Activated T-cell treated with anti-CD3 and anti-CD28 coated beads for 48 hours (primary cell): ENCODE measurements at places on chromosomes 12 and 14.
A peak's percentile ranks its signal among the peaks of the same experiment; 100 is the strongest.

GRCh38 chr14:69325646-69326265, 65.8 kb downstream of the GALNT16 start:
- DNase-seq = no peak

DNA sequence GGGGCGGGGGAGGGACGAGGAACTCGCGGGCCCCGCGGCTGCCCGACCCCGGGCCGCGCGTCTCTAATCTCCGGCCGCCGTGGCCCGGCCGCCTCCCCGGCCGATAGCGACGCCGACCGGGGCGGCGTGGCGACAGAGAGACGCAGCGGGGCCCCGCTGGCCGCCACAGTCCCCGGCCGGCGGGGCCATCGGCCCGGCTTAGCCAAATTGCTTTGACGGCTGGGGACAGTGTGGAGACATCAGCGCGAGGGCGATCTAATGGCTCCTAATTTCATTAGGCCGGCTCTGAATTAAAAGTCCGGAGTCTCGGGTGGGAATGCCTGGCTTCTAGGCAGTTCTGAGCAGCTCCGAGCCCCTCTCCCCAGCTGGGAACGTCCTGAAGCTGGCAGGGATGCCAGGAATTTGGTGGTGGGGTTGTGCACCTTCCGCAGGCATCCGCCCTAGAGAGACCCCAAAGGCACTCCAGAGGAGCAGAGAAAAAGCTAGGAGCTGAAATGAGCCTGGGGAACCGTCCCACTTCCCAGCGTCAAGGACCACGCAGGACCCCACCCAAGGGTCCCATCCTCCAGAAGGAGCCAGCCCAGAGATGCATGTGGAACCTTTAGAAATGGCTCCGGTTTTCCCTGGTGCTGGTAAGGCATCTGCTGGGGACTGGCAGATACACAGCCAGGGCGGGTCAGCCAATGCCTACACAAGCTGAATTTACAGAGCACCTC, 9.6 kb downstream of the TBX5 start:
- DNase-seq = no peak

DNA sequence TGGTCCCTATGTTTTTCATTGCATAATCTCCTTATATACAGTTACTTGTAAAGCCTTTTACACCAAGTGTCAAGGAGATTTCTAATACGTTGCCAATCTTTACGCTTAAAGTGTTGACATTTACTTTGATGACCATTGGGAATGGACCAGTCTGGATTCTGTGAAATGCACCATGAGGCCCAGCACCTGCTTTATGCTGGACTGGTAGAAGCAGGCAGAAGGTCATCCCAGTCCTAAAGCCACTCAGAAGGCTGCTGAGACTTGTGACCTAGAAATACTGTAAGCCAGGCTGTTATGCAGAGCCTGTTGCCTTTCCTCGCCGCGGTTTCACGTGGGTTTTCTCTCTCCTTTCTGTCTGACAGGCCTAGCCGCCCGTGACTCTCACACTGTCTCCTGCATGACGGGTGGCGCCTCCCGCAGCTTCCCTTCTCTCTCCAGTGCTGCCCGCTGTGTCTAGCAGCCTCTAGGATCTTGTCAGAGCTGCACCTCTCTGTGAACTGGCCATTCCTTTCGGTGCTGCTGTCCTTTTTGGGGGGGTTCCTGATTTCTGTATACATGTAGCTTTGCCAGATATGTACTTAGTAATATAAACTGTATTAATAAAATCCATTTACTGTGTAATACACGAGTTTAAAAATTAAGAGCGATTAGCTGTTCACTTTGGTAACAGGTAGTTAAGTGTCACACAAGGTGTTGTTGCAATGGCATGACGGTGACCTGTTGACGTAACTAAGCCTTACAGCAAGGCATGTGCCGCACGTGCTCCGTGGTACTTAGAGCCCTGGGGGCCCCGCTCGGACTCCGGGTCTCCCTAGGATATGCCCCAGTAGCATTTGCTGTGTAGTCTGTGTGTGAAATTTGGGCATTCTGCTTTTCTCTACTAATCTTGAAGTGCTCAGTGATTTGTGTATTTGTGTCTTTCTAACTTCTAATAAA, 29.7 kb downstream of the XRCC3 start:
- no peak for DNase-seq

DNA sequence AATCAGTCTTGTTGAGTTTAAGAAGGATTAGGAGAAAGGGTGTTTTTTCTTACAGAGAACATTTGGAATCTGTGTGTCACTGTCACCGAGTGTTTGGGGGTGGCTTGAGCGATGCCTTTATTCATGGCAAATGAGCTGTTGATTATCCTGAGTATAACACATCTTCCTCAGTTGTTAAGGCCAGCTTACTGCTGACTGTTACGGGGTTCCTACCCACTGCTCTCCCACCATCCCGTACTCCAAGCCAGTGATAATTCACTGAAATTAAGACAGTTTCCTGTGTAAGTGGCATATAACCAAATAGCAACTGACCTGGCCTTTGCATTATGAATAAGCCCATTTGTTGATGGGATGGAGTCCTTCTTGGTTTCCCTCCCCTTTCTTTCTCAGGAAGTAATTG, 9.5 kb downstream of the ESRRB start:
- no peak for DNase-seq

GRCh38 chr14:31788340-31788739, 227.1 kb downstream of the NUBPL start:
- DNase-seq = no peak

- no peak for DNase-seq
Observed at GRCh38 chr12:124784871-124785572, 78.6 kb downstream of the SCARB1 start.

DNA sequence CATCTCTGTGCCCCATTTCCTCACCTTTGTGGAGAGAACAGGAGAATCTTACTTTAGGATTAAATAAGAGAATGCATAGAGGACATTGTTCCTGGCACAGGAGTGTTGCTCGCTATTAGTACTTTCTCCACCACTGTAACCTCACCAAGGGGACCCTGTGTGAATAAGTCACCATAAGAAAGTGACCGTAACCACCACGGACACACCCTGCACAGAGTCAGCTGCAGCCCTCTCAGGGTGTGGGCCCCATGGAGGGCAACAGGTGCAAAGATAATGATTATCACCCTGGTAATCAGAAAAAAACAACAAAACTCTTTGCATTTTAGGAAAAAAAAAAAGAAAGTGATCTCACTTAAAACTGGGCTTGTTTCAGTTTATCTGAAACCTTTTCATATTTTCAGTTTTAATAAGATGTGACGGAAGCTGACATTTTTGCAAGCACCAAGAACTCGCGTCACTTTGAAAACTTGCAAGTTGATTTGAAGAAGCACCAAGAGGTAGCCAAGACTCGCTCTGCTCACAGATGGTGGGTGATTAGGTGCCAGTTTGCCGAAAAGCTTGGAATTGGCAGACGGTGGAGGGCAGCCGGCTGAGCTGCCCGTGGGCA, 87.0 kb upstream of the VRK1 start:
- DNase-seq = no peak

- no peak for DNase-seq
Observed at GRCh38 chr12:80821513-80822000, 104.8 kb downstream of the MYF5 start.

DNA sequence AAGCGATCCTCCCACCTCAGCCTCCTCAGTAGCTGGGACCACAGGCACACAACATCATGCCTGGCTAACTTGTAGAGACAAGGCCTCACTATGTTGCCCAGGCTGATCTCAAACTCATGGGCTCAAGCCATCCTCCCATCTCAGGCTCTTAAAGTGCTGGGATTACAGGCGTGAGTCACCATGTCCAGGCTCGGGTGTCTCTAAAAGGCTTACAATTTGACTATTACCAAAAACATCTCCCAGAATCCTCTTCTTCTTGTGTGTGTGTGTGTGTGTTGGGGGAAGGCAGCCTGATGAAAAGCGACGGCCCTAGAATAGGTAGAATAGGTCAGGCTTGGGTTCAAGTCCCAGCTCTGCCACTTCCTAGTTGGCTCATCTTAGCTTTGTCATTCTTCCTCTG, 16.8 kb downstream of the MSI1 start:
- no peak for DNase-seq

- DNase-seq = peak; percentile 21
Observed at GRCh38 chr14:38721822-38722431, 381.1 kb downstream of the SEC23A start.

GRCh38 chr14:55807053-55807880, 227.3 kb downstream of the KTN1 start:
- peak; percentile 30 for DNase-seq

DNA sequence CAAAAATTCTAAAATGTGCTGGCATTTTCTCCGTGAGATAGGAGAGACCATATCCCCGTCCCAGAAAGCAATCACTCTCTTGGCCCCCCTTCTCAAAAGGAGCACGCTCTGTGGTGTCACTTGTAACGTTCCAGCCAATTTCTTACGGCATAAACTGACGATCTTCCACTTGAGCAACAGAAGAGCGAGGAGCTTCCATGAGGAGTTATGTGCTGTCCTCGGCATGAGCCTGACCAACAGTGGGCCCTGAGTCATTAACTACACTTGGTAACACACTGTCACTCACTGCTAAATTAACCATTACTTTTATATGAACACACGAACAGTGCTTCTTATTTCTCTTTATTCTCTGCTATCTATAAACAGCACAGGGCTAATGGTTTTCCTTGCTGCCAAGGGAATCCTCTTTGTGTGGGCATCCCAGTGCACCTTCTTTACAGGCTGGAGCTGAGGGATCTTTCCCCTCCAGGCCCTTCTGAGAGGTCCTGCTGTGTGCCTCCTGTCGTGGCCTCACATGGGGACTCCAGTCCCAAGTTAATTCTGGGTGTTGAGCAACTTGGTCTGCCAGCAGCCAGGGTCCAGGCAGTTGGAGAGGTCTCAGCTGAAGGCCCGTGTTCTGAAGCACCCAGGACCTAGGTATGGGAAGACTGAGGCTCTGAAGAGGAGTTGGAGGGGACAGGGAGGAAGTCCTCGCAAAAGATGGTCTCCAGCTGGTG, 9.4 kb downstream of the SLC6A13 start:
- DNase-seq = no peak

DNA sequence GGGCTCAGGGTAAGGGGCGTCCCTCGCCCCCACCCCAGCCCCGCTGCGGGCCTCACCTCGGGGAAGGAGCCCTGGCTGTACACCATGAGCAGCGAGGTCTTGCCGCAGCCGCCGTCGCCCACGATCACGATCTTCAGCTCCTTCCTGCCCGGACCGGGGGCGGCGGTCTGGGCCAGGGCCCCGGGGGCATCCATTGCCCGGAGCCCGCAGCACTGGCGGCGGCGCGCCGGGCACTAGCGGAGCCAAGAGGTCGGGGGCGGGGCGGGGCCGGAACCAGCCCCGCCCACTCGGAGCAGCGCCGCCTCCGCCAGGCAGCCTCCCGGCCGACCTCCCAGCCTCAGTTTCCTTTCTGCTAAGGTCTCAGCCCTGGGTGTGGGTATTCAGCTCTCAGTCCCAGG, at the start of gene RHOF:
Gene RHOF, minus strand, starts transcription at position 249 of the 398 bp plus-strand sequence. Its CDS starts 55 bp downstream, at position 194.
- DNase-seq = peak; percentile 76

- no peak for DNase-seq
Observed at GRCh38 chr12:102917026-102917787, at the start of gene PAH. Gene PAH (minus strand): TSS chr12:102917244. CDS start chr12:102917130, 114 bp downstream.

- no peak for DNase-seq
Observed at GRCh38 chr12:12327802-12328201, 22.2 kb downstream of the MANSC1 start.

DNA sequence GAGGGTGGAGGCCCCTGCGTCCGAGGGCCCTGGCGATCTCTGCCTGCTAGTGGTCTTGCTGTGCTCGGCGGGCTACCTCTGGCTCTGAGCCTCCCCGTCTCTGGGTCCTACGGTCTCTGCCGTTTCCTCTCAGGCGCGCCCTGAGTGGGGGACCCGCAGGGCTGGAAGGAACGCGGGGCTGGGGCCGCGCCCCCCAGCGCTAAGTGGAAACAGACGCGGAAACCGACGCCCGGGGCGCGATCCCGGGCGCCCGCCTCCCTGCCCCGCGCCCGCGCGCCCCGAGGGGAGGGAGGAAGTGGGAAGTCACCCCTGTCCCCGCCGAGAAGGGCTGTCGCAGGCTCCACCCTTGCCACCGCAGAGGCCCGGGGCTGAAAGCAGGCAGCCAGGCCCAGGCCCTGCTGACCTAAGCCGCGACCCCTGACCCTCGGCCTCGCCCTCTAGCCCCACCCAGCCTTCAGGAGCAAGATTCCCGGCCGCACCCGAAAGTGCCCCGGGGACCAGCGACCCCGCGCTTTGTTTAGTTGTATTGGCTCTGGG, 831 bp downstream of the CRIP1 start:
- peak; percentile 52 for DNase-seq

- DNase-seq = no peak
Observed at GRCh38 chr14:74763803-74764531, 851 bp downstream of the YLPM1 start.

DNA sequence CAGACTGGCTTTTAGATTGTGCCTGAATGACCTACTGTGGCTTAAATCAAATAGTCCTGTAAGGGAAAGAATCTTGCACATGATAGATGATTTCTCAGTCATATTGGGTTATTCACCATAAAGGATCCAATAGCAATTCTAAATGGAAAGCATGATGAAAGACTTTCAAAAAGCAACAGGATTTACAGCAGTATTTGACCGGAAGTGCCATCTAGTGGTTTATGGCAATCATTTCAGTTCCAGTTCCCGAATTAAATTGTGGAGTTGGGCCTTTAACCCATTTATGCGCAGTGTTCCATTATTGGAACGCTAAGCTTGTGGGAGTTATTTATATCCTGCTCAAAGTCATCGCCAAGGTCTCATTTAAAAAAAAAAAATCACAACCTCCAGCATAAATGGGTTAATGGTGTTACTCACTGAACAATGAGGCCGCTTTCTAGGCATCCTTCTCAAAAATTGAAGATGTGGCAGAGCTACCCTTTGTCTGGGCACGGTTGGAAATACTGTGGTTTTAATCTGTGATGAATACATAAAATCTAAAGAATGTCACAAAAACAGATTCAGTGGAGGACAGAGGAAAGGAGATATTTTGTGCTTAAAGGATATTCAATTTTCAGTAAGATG, 60.8 kb upstream of the REP15 start:
- DNase-seq = no peak

DNA sequence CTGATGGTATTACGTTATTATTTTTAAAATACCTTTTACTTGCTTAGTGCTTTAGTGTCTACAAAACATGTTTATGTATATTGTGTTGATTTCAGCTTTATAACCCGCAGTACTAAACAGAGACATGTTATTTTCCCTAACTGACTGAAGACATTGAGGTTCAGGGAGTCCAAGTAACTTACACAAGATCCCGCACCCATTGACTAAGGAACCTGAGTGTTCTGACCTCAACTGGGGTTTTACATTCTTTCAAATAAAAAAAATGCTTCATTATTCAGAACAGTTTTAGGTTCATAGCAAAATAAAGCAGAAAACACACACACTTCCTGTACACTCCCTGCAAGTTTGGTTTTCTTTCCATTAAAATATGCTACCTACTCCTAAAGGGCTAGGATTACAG, 60.4 kb upstream of the METAP2 start:
- no peak for DNase-seq

GRCh38 chr14:34522496-34522895, 17.0 kb downstream of the EAPP start:
- DNase-seq = no peak
